Activated CD4-positive, alpha-beta T cell treated with anti-CD3 and anti-CD28 coated beads, Interleukin-2, amount 50 U/mL, for 24 hours (primary cell): ENCODE measurements at places on chromosomes 1 and 21.

DNA sequence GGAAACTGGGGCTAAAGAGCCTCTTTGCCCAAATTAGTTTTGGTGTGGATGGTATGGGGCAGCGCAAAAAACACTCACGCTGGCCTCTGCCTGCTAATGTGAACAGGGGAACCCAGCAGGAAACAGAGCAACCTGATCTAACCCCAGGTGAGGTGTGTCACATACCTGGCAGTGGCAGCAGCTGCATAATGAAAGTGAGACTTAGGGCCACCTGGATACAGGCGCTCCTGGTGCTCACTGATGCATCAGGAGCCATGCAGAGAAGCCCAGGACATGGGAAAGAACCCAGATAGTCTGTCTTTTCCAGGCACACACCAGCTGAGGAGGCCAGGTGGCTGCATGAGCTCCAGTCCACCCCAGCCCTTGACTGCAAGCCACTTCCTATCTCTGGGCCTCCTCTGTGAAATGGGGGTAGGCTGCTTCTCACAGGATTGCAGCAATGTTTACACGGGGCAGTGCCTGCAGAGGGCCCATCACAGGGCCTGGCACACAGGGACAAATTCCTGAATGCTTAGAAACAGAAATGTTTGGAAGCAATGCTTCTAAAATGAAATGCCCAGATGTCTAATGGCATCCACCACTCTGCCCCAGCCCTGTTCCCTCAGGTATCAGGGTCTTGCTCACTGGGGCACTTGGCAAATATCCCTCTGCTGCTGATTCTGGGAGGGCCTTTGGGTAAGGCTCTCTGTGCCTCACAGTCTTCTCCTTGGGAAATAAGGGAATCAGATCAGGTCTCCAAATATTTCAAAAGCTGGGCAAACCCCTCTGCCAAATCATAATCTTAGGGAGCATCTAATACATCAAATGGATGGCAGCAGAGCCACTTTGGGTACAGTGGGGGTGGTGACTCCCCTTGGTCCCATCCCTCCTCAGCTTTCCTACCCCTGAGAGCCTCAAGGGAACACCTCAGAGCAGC lies 19.9 kb downstream of the DHCR24 start:
- DNase-seq = no peak

DNA sequence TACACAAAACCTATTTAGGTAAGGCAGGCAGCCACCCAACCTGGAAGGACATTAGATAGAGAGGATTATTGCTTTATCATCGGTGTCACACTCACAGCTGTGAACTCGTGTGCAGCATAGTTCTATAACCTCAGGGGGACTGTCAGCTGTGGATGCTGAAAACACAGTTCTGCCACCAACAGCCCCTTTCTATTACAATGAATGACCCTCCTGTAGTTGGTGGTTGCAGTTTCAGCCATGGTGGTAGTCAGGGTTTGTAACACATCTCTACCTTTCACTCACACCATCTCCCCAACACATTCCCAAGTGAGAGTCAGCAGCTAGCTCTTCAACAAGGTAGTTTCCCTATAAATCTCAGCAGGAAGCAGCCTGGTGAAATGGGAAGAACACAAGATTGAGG lies 136.8 kb downstream of the ZC3H11B start:
- no peak for DNase-seq

DNA sequence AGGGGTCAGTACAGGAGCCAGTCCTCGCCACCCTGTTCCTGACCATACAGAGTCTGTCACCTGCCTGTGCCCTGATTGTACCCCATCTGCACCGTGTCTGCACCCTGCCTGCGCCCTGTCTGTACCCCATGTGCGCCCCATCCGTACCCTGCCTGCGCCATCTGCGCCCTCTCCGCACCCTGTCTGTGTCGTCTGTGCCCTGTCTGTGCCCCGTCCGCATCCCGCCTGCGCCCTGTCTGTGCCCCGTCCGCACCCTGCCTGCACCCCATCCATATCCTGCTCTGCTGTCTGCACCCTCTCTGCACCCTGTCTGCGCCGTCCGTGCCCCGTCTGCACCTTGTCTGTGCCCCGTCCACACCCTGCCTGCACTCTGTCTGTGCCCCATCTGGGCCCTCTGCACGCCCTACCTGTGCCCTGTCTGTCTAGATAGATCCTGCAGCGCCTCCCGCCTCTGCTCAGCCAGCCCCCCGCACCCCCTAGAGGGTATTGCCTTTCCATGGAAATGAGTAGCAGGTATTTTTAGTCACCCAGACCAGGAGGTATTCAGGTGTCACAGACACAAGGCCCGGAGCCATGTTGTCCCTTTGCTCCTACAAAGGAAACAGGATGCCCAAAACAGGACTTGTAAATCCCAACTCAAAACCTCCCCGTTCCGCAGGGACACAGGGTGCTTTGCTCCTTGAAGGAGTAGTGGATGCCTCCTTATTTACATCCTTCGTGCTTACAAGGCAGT lies 7.7 kb upstream of the NPHP4 start:
- DNase-seq = no peak

- DNase-seq = no peak
Observed at GRCh38 chr21:36750576-36750959, 51.7 kb downstream of the SIM2 start.

DNA sequence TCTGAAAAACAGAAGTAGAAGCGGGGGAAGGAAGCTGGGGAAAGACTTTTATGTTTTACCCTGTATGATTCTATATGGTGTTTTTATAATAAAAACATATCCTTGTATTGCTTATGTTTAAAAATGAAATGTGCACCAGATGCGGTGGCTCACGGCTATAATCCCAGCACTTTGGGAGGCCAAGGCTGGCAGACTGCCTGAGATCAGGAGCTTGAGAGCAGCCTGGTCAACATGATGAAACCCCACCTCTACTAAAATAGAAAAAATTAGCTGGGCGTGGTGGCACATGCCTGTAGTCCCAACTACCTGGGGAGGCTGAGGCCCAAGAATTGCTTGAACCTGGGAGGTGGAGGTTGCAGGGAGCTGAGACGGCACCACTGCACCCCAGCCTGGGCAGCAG lies 155.4 kb downstream of the SMYD3 start:
- DNase-seq = no peak

- no peak for DNase-seq
Observed at GRCh38 chr1:175845338-175845737, 101.9 kb upstream of the TNR start.

- no peak for DNase-seq
Observed at GRCh38 chr1:230669543-230669942, 27.3 kb downstream of the COG2 start.

- no peak for DNase-seq
Observed at GRCh38 chr21:43658088-43658741, 1.1 kb downstream of the HSF2BP start.

GRCh38 chr1:179929955-179930798 lies 24.4 kb upstream of the CEP350 start:
- no peak for DNase-seq

DNA sequence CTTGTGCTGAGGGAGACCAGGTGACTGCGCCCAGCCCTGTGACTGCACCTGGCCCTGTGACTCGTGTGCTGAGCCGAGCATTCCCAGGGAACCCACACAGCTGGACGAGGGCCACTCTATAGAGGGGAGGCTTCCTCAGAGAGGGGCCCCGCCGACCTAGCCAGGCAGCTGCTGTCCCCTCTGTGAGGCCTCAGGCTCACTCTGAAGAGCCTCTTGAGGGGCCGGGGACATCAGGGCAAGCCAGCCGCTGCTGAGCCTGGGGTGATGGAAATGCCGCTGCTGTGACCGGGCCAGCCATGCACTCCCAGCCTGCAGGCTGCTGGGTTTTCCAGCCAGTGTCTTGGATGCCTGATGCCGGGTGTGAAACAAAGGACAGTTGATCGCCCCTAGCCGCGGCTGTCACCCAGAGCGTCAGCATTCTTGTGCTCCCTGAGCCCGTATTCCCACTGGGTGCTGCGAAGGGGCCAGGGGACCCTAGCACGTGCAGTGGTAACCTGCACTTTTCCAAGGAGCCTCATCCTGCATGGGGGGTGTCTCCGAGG lies 17.5 kb downstream of the PFKL start:
- DNase-seq = no peak

DNA sequence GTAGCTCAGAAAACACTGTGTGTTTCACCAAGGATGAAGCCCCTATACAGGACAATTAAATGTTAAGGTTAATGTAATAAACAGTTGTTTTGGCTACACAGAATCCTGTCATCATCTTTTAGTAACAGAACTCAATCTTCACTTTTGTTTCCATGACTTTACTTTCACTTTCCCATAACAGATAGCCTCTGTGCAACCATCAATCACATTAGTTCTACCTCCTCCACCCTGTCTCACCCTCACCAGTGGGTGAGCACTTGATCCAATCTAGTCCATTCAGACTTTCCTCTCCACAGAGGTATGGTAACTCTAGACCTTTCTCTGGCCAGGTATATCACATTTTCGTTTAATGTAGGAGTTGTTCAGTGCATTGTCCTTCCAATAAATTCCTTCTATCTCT lies 1018.5 kb downstream of the ADGRL2 start:
- no peak for DNase-seq
